Muscle of arm (tissue), 14 donors: ENCODE measurements at places on chromosomes 11 and 22.

DNA sequence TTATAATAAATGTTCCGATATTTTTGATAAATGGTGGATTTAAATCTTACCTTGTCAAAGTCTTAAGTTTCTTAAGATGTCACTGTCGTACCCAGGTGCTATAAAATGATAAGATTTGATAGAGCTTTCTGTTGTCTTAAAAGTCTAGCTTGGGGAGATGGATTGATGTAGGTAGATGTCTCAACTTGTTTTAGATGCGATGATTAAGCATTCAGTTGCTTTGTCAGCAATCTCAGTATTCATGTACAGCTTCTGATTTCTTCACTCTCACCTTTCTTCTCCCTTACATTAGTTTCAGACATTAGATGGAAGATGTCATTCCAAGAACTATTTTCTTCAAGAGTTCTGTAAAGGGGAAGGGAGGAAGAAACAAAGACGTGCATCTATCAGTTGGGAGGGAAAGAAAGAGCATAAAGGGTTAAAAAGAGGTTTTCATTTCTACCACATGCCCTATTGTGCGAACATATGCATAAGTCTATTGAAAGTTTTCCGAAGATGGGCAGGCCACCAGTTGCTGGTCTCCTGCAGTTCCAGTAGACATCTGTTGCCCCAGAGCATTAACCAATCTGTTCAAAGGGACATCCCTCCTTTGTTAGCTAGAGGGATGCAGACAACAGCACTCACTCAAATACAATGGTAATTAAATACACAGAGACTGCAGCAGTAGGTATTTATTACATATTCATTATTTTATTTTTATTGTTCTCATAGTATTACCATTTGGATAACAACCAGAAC, 38.4 kb downstream of the ZC3H12C start:
- DNase-seq = no peak

- no peak for DNase-seq
Observed at GRCh38 chr11:57491371-57492061, 24.0 kb downstream of the SLC43A1 start.

DNA sequence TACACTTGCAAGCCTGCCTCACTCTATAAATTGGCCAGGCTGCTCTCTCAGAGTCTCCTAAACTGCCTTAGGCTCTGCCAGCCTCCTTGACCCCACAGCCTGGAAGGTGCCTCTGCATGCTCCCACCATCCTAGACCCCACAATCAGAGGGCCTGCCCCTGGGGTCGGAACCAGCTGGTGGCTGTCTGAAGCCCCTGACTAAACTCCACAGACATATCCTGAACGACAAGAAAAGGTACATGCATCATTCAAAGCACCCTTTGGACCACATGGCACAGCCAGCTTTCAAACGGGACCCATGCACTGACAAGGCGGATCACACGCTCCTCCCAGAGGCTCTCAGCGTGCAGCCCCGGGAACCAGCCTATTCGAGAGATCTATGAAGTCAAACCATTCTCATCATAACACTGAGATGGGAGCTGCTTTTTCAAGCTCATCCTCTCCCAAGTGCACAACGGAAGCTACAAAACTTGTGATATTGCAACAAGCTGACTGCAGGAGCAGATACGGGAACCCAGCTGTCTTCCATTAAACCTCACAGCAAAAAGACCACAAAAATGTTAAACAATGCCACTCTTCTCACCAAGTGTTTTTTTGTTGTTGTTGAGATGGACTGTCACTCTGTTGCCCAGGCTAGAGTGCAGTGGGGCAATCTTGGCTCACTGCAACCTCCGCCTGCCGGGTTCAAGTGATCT, 8.1 kb downstream of the SHANK2 start:
- DNase-seq = no peak

- DNase-seq = no peak
Observed at GRCh38 chr11:117859061-117859460, 17.4 kb downstream of the FXYD6 start.

GRCh38 chr11:78241475-78241874, 52.8 kb downstream of the USP35 start:
- DNase-seq = no peak

GRCh38 chr11:117334896-117335295, 7.2 kb downstream of the CEP164 start:
- no peak for DNase-seq
